ENCODE measurements at places on chromosomes 4 and X. TPM values are rescaled to one million over a fixed set of nuclear protein-coding genes. Genes with fewer than 3 reads are reported as not detected.

The MAGEA8 gene
- polyA plus RNA-seq: 0.41 TPM

The KIT gene
- 9.0 TPM for polyA plus RNA-seq

The SPIN4 gene
- polyA plus RNA-seq: 18.3 TPM

The TLR2 gene
- polyA plus RNA-seq: not detected

The ABCB7 gene
- polyA plus RNA-seq: 24.7 TPM

The C4orf51 gene
- not detected for polyA plus RNA-seq

The USP27X gene
- 2.6 TPM for polyA plus RNA-seq

The MAGEC2 gene
- not detected for polyA plus RNA-seq

The BLOC1S4 gene
- polyA plus RNA-seq: 13.6 TPM

The TNIP3 gene
- 0.14 TPM for polyA plus RNA-seq

The CT45A3 gene
- polyA plus RNA-seq: not detected

DNA sequence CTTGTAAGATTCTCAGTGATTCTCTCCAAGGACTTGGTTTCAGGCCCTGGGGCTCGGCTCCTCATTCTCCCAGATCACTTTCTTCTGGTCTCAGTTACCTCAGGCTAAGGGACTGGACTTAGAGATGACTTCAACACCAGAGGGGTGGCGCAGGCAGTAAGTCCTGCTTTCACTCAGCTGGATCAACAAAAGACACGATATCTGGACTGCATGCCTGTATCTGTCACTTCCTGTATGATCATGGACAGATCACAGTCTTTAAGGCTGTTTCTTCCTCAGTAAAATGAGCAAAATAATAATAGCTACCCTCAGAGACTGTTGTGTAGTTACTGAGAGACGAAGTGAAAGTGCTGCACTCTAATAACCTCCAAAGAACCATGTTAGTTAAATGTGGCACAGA, 19.5 kb upstream of the CXCR3 start:
- DNase-seq: no peak

DNA sequence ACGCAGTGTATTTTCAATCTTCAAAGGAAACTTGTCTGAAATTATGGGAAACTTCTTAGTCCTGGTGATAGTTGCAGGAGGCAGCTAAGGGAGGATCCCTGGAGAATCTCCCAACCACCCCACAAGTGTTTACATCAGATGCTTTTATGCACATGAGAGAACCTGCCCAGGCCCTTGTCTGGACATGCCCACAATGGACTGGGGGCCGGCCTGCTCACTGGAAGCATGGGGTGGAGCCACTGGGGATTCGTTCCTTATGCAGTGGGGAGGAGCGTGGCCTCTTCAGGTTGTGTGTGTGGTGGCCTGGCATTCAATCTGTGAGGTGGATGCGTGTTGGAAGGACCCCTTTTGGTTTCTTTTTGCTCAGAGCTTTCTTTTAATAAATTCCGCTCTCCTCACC, 398.7 kb upstream of the PPP1R2C start:
- DNase-seq: no peak

- DNase-seq: no peak
Observed at GRCh38 chrX:110671068-110671803, 124.4 kb downstream of the CHRDL1 start.

DNA sequence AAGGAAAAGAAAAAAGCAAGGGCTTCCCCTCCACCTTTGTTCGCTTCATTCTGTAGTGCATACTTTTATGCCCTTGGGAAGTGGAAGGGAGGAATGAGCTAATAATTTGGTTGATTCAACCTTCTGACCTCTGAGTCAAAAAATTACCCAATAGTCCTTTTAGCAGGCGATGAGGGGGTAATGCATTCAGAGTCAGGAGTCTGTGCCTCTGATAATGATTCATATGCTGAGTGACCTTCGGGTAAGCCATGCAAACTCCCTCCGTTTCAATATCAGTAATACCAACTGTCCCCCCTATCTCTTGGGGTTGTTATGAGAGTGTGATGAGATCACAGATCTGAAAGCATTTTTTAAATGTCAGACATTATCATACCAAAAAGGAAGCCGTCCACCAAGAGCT, 41.6 kb upstream of the ACSL4 start:
- DNase-seq: no peak

GRCh38 chr4:85416094-85416493, 58.9 kb upstream of the ARHGAP24 start:
- DNase-seq: no peak

DNA sequence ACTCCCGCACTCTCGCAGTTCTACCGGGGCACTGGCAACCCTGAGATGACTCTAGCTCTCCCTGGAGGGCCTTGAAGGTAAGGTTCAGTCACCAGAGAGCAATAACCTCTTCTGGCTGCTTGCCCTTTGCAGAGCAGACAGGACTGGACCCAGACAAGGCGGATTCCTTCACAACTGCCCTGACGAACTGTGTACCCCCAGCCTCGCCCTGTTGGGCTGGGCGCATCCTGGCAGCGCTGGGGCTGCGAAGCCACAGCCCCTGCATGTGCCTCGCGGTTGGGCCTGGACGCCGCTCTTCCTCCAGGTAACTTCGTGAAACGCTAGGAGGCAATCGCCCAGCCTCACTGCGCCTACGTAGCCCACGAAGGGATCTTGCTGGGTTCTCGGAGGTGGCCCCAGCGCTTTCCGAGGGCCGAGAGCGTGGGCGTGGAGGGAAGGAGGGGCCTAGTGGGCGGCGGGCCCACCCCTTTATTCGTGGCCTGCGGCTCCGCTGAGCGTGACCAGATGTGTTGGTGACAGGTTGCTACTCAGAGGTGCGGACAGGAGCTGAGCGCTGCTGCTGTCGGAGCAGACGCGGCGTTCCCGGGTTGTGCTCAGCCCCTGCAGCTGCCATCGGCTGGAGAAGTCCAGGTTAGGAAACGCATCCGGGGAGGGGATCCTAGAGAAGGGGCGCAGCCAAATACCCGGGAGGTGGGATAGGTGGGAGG, 1.9 kb upstream of the MAMLD1 start:
- no peak for DNase-seq

DNA sequence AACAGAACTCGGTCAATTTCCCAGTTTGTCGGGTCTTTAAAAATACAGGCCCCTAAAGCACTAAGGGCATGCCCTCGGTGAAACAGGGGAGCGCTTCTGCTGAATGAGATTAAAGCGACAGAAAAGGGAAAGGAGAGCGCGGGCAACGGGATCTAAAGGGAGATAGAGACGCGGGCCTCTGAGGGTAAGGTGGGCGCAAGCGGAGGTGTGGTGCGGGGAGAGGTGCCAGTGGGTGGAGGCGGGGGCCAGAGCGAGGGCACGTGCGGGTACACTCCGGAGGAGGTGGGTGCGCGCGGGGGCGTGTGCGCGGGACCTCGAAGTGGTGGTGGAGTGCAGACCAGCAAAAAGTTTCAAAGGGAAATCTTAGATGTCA, 787 bp upstream of the TET2 start:
- no peak for DNase-seq

GRCh38 chr4:124290678-124291077, 421.9 kb downstream of the ANKRD50 start:
- DNase-seq: no peak

DNA sequence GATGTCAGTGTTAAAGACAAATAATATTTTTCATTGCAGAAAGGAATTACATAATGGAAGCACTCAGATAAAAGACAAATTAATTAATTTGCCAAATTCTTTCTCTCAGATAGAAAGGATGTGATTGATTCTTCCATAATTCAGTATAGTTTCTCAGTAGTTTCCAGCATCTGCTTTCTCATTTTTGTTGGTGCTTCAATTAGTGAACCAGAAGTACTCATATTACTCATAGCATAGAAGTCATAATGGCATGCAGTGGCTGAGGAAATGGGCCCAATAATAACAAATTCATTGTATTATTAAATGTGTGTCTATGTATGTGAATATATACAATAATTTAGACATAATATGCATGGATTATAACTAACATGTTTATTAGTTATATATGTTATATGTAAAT, 393.3 kb upstream of the TRAM1L1 start:
- no peak for DNase-seq

DNA sequence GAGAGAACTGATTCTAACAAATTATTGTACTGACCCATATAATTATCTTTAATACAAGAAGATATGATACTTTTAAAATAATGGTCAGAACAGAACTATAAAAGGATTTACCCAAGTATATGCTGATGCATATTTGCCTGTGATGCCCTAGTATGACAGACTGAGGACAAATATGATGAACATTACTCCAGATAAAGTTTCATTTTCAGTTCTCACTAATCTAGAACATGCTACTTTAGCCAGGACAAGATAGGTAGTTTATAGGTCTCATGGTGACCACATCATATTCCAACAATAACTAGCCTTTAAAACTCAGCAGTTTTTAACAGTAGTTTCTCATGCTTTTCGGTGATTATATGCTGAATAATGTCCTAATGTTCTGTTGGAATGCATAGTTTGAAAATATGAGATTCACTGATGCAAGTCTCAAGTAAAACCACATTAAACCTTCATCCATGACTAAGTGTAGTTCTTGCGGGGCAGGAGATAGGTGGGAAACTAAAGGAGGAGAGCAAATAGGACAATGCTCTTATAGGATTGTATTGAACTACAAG, 295.2 kb upstream of the AGA start:
- DNase-seq: no peak

GRCh38 chr4:17094876-17095210, 196.4 kb upstream of the LDB2 start:
- DNase-seq: peak; percentile 6

DNA sequence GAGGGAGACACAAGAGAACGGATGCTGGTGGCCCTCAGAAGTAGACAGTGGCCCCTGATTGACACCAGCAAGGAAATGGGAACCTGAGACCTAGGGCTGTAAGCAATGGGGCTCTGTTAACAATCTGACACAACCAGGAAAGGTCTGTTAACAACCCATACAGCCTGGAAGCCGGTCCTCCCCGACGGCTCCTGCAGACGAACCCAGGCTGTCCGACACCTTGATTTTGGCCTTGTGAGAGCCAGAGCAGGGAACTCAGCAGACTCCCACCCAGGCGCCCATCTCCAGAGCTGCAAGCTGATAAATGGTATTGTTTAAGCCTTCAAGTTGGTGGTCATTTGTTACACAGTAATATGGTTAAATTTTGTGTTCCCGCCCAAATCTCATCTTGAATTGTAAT, 10.2 kb upstream of the CYTL1 start:
- no peak for DNase-seq

DNA sequence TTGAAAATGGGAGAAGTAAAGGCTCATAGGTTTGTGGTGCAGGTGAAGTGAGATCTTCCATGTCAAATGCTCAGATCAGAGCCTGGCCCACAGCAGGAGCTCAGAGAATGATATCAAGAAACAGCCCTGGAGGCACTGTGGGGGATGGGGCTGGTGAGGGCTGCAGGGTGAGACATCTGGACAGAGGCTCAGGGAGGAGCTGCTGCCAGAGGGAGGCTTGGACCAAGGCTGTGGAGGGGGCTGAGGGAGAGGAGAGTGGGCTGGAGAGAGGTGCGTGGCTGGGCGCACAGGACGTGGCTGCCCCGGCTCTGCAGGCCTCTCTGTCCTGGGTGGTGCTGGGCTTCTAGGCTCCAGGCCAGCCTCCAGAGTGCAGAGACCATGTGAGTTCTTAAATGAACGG, 5.6 kb downstream of the SORCS2 start:
- no peak for DNase-seq

DNA sequence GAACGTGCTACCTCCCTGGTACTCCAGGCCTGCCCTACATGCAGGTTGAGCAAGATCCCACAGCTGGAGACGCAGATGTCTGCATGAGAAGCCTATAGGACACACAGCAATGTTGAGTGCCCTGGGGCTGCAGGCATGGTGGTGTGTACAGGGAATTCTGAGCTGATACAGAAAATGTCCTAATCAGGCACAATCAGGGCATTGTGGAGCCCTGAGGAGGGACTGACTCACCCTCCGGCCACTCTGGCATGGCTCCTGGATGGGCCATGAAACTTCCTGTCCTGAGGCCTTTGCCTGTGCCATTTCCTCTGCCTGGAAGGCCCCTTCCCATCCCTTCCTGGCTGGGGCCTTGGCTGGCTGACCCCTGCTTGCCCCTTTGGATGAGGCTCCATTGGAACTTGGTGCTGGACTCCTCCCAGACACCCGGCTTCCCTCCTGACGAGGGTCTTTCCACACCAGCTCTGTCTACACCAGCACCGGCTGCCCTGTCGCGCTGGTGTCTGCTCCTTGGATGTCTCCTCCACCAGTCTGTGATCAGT, 16.7 kb upstream of the AFAP1 start:
- DNase-seq: no peak

GRCh38 chr4:8675906-8676305, 83.3 kb downstream of the CPZ start:
- DNase-seq: no peak

Data from muscle of arm (tissue), 14 donors.